ENCODE measurements at places on chromosomes 4 and X. TPM values are rescaled to one million over a fixed set of nuclear protein-coding genes. Genes with fewer than 3 reads are reported as not detected.

Gene MMRN1
- 3.7 TPM for total RNA-seq

Gene GASK1B
- total RNA-seq, result 68.6 TPM

Gene SSX4
- total RNA-seq, result not detected

Gene TAPT1
- total RNA-seq, result 34.2 TPM

Gene MAB21L2
- total RNA-seq, result not detected

Gene CCDC120
- total RNA-seq, result 1.4 TPM

Gene PAGE4
- not detected for total RNA-seq

Gene SLC10A4
- not detected for total RNA-seq

Gene RBM47
- total RNA-seq, result 4.7 TPM

Gene GSPT2
- total RNA-seq, result 8.6 TPM

Gene TCEAL6
- total RNA-seq, result not detected

Gene FUNDC1
- 25.7 TPM for total RNA-seq

Gene DGKK
- not detected for total RNA-seq

Gene EMCN
- total RNA-seq, result 46.4 TPM

Gene QDPR
- total RNA-seq, result 53.7 TPM

Gene YTHDC1
- total RNA-seq, result 52.0 TPM

Gene SLC7A11
- total RNA-seq, result 0.46 TPM

Gene SYP
- total RNA-seq, result 1.8 TPM

Gene SEPTIN11
- total RNA-seq, result 32.9 TPM

Gene CSAG3
- not detected for total RNA-seq

Gene HS3ST1
- 1.4 TPM for total RNA-seq

Gene SYTL5
- not detected for total RNA-seq

Measured in Right ventricle myocardium inferior (tissue), 1 donor.